ENCODE measurements at places on chromosomes 1 and 21.

GRCh38 chr1:3745590-3746381 lies 6.5 kb upstream of the CCDC27 start:
- DNase-seq, result no peak
- H3K27me3 ChIP-seq, result peaks cover under 1% of the 10 kb centered on the region
- peak overlapping the region; percentile 24 for H3K27ac ChIP-seq
- H3K4me3 ChIP-seq, result peak overlapping the region; percentile 80

- H3K27ac ChIP-seq, result no peak overlapping the region
- H3K4me3 ChIP-seq, result no peak overlapping the region
- peaks cover 12% of the 10 kb centered on the region for H3K4me1 ChIP-seq
- peaks cover 8% of the 10 kb centered on the region for H3K27me3 ChIP-seq
Measured at GRCh38 chr1:167206166-167206835, 14.4 kb upstream of the POU2F1 start.

GRCh38 chr1:223421676-223422075 lies 28.5 kb downstream of the CCDC185 start:
- peaks cover 16% of the 10 kb centered on the region for H3K27me3 ChIP-seq
- H3K27ac ChIP-seq, result no peak overlapping the region
- no peaks in the 10 kb centered on the region for H3K36me3 ChIP-seq
- no peak overlapping the region for H3K4me3 ChIP-seq

- peaks cover 17% of the 10 kb centered on the region for H3K4me1 ChIP-seq
- H3K27ac ChIP-seq, result no peak overlapping the region
- DNase-seq, result peak; percentile 41
- no peaks in the 10 kb centered on the region for H3K27me3 ChIP-seq
- H3K4me3 ChIP-seq, result no peak overlapping the region
Measured at GRCh38 chr1:228171221-228171891, 5.8 kb downstream of the IBA57 start.

- H3K4me3 ChIP-seq, result no peak overlapping the region
- no peaks in the 10 kb centered on the region for H3K4me1 ChIP-seq
- no peaks in the 10 kb centered on the region for H3K27me3 ChIP-seq
- H3K36me3 ChIP-seq, result no peaks in the 10 kb centered on the region
Measured at GRCh38 chr1:228315484-228315944, 91.1 kb downstream of the TRIM11 start.

- H3K4me3 ChIP-seq, result no peak overlapping the region
- no peaks in the 10 kb centered on the region for H3K36me3 ChIP-seq
Measured at GRCh38 chr1:23444104-23444533, 19.6 kb upstream of the TCEA3 start.

DNA sequence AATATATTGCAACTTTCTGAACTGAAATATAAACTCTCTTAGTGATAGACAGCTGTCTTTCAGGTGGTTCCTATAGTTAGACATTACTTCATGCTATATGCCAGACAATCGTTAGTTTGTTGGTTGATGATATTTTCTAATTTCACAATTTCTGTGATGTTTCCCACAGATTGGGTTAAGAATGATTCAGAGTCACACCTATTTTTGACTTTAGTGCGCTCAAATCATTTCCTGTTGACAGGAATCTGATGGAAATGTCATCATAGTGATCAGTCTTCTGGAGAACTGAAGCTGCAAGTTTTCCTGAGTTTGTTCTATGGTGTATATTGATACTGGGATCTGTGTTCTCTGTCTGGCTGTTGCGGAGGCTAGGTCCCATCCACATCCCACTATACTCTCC lies 119.7 kb downstream of the C1orf21 start:
- peaks cover 40% of the 10 kb centered on the region for H3K4me1 ChIP-seq
- H3K27me3 ChIP-seq, result no peaks in the 10 kb centered on the region
- DNase-seq, result no peak
- H3K27ac ChIP-seq, result no peak overlapping the region
- peaks cover 10% of the 10 kb centered on the region for H3K36me3 ChIP-seq
- H3K4me3 ChIP-seq, result peak overlapping the region; percentile 83

DNA sequence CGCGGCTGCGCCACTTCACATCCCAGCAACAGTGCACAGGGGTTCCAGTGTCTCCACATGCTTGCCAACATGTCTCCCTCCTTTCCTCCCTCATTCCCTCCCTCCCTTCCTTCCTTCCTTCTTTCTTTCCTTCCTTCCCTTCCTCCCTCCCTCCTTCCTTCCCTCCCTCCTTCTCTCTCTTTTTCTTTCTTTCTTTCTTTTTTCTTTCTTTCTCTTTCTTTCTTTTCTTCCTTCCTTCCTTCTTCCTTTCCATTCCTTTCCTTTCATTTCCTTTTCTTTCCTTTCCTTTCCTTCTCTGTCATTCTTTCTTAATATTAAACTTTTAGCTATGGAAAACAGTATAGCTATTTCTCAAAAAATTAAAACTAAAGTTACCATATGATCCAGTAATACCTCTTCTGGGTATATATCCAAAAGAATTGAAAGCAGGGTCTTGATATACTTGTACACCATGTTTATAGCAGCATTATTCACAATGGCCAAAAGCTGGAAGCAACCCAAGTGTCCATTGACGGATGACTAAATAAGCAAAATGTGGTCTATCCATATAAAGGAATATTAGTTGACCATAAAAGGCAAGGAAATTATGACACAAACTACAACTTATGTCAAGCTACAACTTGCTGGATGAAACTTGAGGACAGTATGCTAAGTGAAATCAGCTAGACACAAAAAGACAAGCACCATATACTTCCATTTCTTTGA lies 55.0 kb upstream of the TLR5 start:
- H3K27ac ChIP-seq, result no peak overlapping the region
- peaks cover 14% of the 10 kb centered on the region for H3K4me1 ChIP-seq
- H3K36me3 ChIP-seq, result peaks cover 4% of the 10 kb centered on the region
- no peak overlapping the region for H3K4me3 ChIP-seq

- no peak for DNase-seq
- no peaks in the 10 kb centered on the region for H3K27me3 ChIP-seq
- H3K4me3 ChIP-seq, result peak overlapping the region; percentile 84
- peak overlapping the region; percentile 98 for H3K27ac ChIP-seq
- peaks cover 87% of the 10 kb centered on the region for H3K4me1 ChIP-seq
- H3K36me3 ChIP-seq, result peaks cover 5% of the 10 kb centered on the region
Measured at GRCh38 chr1:234841710-234842231, 231.8 kb upstream of the IRF2BP2 start.

DNA sequence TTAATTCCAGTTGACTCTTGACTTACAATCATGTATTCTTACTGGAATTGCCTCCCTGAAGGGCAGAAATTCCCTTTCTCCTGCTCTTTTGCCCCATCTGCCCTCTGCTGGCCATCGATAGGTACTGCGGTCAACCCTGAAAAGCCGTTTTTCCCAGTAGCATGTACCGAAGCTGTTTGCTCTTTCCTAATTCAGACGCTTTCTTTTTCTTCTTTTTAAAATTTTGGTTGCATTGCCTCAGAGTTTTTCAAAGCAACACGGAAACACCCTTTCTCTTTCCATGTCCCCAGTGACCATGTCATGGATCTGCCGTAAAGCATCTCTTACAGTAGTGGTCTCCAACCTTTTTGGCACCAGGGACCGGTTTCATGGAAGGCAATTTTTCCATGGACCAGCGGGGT lies 164.2 kb upstream of the C1orf21 start:
- no peaks in the 10 kb centered on the region for H3K36me3 ChIP-seq
- peaks cover 13% of the 10 kb centered on the region for H3K4me1 ChIP-seq
- peaks cover 9% of the 10 kb centered on the region for H3K27me3 ChIP-seq

GRCh38 chr1:30616759-30617158 lies 106.6 kb downstream of the MATN1 start:
- no peaks in the 10 kb centered on the region for H3K4me1 ChIP-seq
- peaks cover 23% of the 10 kb centered on the region for H3K27me3 ChIP-seq
- no peak overlapping the region for H3K27ac ChIP-seq
- H3K36me3 ChIP-seq, result no peaks in the 10 kb centered on the region

- H3K36me3 ChIP-seq, result peaks cover 2% of the 10 kb centered on the region
- H3K27ac ChIP-seq, result no peak overlapping the region
- H3K27me3 ChIP-seq, result peaks cover 7% of the 10 kb centered on the region
Measured at GRCh38 chr1:231642618-231643017, 16.0 kb downstream of the DISC1 start.

DNA sequence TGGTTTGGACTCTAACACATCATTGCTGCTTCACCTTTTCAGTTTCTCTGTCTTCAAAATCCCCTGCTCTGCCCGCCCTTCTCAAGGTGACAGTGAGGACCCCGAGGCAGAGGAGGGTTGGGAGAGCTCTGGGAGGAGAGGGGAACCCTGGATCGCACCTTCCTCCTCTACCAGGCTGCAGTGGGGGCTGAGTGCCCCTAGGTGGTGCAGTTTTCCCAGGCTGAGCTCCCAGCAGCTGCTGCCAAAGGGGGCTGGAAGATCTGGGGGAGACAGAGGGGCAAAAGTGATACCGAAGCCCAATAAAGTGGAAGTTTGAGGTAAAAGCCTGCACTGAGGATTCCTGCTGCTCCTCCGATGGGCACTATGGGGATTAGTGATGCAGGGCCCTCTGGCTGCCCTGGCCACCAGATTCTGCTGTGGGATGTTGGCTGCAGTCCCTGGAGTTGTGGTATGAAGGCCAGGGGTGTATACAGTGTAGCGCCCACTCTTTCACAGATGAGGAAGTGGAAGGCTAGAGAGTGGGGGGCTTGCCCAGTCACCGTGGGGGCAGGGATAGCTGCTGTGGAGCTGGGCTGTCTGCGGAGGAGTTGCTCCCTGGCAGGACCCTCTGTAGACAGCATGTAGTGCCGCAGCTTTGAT lies 40.7 kb upstream of the SCMH1 start:
- H3K27me3 ChIP-seq, result peaks cover 21% of the 10 kb centered on the region
- no peak overlapping the region for H3K4me3 ChIP-seq
- H3K4me1 ChIP-seq, result peaks cover 14% of the 10 kb centered on the region
- no peak overlapping the region for H3K27ac ChIP-seq
- DNase-seq, result no peak

DNA sequence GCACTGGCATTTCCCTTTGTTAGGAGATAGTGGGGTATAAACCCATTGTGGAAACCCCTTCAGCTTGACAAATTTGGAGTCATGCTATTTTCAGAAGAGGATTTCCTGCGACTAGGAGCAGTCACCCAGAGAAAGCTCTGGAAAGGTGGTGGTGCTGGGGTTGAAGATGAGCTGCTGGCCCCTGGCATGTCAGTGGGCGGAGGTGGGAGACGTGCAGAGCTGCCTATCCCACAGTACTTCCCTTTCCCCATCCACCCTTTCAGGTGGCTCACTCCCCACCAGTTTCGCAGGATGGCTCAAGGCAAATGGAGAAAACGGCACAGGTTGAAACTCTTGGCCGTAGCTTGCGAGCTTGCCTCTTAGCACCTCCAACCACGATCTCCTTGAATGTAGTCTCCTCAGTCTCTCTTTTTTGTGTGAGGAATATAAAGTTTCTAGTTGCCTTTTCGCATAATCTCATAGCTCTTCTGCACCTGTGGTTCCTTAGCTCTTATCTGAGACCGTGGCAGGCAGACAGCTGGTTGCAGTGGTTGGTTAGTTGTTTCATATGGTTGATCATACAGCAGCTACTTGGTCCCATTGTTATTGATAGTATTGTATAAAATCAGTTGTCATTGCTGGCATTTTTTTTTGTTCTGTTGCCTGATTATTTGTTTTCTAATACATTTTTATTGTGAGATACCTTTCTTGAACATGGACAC lies 48.2 kb downstream of the ADARB1 start:
- peaks cover 4% of the 10 kb centered on the region for H3K36me3 ChIP-seq
- H3K4me3 ChIP-seq, result no peak overlapping the region
- H3K4me1 ChIP-seq, result peaks cover 10% of the 10 kb centered on the region
- no peak for DNase-seq
- H3K27me3 ChIP-seq, result peaks cover 5% of the 10 kb centered on the region

DNA sequence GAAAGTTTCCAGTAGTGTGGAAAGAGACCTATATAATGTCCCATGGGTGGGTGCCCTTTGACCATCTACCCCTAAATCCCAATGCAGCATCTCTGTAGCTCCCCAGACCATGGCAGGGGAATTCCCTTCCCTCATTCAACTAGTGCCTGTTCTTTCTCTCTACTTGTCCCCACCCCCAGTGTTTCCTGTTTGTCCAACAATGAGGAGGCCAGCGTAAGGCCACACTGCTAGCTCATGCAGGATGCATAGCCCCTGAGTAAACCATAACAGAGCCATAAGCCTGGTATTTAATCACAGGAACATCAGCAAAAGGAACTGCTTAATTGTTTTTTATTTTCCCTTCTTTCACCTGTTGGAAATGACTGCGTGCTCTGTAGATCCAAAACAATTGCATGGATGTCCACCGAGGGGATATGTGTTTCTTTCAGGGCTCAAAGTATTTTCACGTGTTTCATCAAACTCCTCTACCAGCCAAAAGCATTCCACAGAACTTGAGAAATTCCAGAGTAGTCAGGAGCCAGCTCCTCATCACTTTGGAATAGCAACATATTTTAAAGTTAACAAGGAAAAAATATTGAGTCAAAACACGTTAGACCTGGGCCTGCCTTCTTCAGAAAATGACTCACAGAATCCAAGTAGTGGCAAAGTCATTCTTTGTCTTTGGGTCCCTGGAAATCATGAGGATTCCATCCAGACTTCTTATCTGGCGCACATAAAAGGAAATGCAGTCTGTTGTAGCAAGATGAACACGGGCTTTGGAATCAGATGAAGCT lies 162.5 kb upstream of the SGIP1 start:
- no peak for DNase-seq
- peak overlapping the region; percentile 81 for H3K4me3 ChIP-seq
- no peaks in the 10 kb centered on the region for H3K27me3 ChIP-seq
- peaks cover 68% of the 10 kb centered on the region for H3K4me1 ChIP-seq
- H3K27ac ChIP-seq, result peak overlapping the region; percentile 88

DNA sequence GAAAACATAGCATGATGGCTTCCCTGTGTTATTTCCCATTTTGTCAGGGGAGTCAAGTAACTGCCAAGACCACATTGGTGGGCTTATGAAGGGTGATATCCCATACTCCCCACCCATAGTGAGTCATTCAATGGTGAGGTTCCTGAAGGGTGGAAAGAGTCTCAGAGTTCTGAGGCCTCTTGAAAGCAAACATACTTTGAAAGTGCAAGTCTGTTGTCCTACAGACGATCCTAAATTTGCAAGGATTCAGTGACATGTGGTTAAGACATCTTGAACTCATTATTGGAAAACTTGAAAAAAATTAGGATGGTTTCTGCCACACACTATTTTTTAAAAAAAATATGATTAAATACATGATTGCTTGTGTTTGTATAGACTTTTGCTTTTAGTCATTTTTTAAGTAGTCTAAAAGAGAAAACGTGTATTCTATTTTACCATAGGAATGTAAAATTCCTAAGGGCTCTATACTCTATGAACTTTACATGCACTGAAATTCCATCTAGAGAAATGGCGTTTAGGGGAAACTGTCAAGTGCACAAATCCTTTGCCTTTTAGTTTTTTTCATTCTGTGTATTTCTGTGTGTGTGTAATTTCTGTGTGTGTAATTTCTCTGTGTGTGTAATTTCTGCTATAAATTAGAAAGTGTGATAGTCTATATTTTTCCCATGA lies 225.5 kb upstream of the ADAMTS5 start:
- H3K4me1 ChIP-seq, result no peaks in the 10 kb centered on the region
- no peak for DNase-seq
- no peaks in the 10 kb centered on the region for H3K27me3 ChIP-seq
- H3K27ac ChIP-seq, result no peak overlapping the region
- H3K4me3 ChIP-seq, result no peak overlapping the region

GRCh38 chr1:187734427-187734826 lies 905.7 kb downstream of the PLA2G4A start:
- DNase-seq, result no peak
- H3K4me1 ChIP-seq, result no peaks in the 10 kb centered on the region
- no peak overlapping the region for H3K4me3 ChIP-seq
- no peak overlapping the region for H3K27ac ChIP-seq

GRCh38 chr1:227391211-227391610 lies 72.9 kb upstream of the CDC42BPA start:
- H3K27ac ChIP-seq, result no peak overlapping the region
- no peaks in the 10 kb centered on the region for H3K4me1 ChIP-seq
- no peaks in the 10 kb centered on the region for H3K36me3 ChIP-seq
- DNase-seq, result no peak
- peaks cover 12% of the 10 kb centered on the region for H3K27me3 ChIP-seq
